ENCODE measurements at places on chromosomes 1 and 21.

- DNase-seq = no peak
Measured at GRCh38 chr1:33220676-33221384, 35.5 kb upstream of the ZNF362 start.

DNA sequence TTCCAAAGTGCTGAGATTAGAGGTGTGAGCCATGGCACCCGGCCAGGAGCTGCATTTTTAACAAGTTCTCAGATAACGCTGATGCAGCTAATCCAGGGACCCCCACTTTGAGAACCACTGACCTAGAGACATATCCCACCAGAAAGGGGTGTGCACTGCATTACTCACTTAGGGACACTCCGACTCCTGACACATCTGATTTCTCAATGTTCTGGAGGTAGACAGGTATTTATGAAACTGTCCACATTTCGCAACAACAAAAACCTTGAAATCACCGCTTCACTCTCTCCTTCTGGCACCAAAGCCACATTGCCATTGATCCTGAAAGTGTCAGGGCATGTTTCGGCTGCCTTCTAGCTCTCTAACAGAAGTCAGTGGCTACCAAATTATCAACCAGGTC, 23.2 kb upstream of the CAMTA1 start:
- no peak for DNase-seq

DNA sequence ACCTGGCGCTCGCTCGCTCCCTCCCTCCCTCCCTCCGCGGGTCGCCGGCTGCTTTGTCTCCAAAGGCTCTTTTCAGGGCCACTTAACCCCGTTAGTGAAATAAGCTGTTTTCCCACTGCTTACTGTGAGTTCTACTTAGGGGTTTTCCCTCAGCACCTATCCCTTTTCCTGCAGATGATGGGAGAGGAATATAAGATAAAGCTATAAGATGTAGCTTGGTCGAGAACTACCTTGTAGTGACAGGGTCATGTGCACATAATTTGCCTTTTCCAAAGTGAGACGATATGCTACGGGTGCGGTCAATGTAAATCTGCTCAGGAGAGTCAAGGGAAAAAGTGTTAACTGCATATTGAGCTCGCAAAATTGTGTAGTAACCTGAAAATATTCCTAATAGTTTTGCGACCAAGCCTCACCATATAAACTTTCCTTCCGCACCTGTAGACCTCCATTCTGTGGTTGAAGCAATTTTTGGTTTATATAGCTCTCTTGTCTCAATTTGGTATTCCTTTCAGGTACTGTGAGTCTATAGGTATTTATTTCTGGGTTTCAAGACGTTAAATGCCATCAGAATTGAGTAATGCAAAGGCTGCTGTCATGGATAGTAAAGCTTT, 55.8 kb upstream of the BOLA1 start:
- no peak for DNase-seq

DNA sequence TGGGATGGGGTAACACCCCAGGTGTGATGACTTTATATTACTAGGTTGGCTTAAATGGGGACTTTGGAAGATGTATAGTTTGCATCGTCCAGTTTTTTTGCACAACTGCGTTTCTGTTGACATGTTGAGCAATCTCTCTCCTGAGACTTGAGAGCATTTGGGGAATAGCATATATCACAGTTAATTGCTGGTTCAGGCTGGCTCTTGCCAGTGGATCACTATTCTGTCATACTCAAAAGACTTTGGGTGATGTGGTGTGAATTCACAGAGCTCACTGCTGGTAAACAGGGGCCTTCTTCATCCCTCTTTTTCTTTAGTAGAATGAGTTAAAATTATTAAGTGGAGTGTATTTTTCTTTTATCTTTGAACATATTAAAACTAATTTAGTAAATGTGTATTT, 44.3 kb downstream of the LHX9 start:
- no peak for DNase-seq

DNA sequence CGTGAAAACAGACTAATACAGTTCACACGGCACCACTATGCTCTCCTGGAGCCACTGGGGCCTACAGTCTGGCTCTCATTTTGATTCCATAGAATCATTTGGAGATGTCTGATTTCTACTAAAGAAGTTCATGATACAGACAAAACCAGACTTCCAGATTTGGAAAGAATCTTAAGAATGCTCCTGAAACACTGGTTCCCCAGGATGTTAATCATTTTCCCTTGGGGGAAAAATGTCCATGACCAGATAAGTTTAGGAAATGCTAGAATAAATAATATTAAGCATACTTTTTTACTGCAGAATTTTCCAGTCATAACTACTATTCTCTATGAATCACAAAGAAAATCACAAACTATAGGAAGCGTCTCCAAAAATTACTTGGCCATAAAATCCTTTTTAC, 63.0 kb upstream of the RGS7 start:
- DNase-seq = no peak

DNA sequence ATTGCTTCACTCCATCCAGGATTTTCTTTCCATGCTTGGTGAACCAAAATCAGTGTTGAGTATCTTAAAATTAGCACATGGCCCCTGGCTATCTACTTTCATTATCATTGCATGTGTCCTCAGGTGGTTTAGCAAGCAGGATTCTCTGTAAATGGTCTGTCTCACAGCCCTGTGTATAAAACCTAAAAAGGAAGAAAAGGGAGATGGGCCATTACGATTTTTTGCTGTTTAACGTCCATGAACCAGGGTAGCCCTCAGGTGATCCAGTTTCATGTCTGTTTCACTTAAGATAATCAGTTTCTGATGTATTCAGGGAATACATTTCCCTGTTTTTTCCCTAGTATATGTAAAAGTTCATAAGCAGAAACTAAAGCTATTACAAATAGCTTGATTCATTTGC, 238.2 kb downstream of the NFIA start:
- DNase-seq = no peak

GRCh38 chr1:248752161-248753028, 3.2 kb downstream of the LYPD8 start:
- DNase-seq = no peak

GRCh38 chr1:198253259-198253658, 96.5 kb downstream of the NEK7 start:
- DNase-seq = no peak

- DNase-seq = no peak
Measured at GRCh38 chr21:14602382-14602958, 56.4 kb upstream of the SAMSN1 start.

DNA sequence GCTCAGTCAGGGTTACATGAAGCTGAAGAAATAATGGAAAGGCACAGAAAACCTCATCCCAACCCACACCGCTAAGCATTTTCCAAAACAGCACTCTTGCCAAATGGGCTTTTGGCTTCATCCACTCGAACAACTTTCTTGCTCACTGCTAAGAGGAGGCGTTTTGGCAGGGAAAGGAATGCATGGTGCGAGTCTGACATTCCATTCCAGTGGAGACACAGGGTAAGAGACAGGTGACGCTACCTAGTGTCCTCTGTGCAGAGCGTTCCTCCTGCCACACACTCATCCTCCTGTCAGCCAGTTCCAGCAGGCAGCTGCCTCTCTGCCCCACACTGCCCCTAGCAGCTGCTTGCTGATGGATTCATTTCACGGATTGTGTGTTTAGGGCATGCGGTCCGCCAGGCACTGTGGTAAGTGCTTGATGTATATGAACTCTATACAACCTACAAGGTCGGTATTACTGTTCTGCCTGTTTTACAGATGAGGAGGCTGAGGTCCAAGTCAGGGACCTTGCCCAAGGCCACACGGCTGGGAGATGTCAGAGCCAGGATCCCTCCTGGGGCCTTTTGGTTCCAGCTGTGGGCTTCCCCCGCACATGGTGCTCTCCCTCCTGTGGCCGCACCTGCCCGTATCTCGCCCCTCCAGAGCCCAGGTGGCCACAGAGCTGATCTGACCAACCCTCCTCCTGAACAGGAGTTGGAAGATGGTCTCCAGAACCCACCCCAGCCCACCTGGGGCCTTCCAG, 25.7 kb upstream of the BACE2 start:
- no peak for DNase-seq

DNA sequence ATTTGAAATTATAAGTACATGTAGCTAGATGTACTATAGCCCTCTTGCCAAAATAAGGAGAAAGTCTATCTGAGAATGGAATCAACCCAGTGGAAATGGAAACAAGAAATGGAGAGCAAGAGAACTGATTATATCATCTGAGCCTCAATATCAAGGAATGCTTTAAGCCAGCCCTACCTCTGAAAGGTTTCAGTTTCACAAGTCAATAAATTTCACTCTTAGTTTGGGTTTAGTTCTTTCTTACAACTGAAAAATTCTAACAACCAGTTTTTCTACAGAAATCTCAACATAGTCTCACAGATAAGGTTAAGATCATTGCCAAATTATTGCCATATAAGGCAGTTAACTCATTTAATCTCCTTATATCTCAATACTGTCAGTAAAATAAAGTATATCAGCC, 80.0 kb downstream of the EPS15 start:
- DNase-seq = no peak

DNA sequence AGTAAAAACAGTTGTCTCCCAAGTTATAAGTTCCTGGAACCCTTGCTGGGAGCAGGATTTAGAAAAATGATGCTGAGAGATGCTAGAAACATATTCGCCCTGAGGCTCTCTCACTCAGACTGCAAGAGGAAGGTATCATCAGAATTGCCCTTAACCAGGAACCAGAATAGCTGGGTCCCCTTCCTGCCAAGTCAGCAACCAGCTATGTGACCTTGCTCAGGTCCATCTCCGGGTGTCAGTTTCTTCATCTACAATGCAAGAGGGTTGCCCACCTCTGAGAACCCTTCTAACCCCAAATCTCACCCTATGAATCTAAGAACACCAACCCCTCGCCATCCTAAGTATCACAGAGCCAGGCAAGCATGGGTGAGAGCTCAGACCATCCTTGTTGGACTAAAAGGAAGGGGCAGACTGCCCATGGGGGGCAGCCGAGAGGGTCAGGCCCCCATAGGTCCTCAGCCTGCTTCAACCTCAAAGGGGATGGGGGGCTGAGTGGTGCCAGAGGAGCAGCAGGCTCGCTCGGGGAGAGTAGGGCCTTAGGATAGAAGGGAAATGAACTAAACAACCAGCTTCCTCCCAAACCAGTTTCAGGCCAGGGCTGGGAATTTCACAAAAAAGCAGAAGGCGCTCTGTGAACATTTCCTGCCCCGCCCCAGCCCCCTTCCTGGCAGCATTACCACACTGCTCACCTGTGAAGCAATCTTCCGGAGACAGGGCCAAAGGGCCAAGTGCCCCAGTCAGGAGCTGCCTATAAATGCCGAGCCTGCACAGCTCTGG, 390 bp upstream of the S100A9 start:
- DNase-seq = peak; percentile 94

GRCh38 chr1:207856276-207857023, 54.5 kb downstream of the CD34 start:
- no peak for DNase-seq

GRCh38 chr1:205504311-205505075, at the start of gene CDK18:
TSS of gene CDK18 (plus strand) at chr1:205504669. CDS start at chr1:205523168, 18,499 bp downstream.
- peak; percentile 86 for DNase-seq

DNA sequence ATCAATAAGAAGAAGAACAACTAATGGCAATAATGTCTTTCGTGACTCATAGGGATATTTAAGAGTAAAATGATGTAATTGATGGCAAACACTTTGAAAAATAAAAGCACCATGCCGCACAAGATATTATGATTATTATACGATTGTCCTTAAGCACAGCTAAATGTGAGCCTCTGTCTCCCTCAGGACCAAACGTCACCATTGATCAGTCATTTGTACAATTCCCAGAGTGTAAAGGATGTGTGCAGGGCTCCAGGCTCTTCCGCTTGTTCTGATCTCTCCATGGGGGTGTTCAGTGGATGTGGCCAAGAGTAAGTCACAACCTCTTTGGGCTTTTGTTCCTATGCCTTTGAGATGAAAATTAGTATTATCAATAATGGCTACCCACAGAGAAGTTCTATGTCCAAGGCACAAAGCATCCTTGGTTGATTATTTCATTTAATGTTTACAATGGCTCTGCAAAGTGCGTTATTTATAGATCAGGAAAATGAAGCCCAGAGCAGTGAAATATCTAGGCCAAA, 17.7 kb upstream of the C1orf87 start:
- no peak for DNase-seq
